ENCODE measurements at places on chromosomes 3 and 15.

DNA sequence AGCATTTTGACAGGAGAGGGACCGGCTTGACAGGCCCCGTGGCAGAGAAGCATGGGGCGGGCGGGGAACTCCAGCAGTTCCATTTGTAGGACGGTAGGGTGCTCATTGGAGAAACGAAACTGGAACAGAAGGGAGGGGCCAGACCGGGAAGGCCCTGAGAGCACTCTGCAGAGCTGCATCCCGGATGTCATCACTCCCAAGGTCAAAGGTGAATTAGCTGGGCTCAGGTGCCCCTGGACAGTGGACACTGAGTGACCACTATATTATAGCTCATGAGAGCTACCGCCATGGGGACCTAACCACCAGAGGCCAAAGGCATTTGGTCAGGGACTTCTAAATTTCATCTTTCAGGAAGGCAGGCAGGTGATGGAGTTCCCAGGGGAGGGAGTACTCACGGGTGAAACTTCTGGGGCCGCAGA is 7.3 kb downstream of the CSRNP1 start:
- no peak for DNase-seq

GRCh38 chr15:75032395-75032794 is 9.0 kb downstream of the PPCDC start:
- no peak for DNase-seq

DNA sequence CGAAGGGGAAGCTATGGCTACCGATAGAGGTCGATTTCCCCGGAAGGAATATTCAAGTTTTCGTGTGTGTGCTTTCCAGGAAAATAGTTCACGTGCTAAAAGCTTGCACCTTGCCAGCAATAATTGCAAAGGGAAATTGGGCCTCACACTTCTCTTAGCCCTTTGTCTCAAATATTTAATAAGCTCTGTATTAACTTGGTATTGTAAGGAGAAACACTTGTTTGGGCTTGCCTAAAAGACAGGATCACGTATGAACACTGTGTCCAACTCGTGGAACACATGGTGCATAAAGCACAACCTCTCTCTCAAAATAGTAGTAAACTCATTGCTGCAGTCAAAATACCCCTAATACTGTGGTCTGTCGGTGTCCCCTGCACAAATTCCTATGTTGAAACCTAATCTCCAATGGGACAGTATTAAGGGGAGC is 352 bp upstream of the TMF1 start:
- no peak for DNase-seq

DNA sequence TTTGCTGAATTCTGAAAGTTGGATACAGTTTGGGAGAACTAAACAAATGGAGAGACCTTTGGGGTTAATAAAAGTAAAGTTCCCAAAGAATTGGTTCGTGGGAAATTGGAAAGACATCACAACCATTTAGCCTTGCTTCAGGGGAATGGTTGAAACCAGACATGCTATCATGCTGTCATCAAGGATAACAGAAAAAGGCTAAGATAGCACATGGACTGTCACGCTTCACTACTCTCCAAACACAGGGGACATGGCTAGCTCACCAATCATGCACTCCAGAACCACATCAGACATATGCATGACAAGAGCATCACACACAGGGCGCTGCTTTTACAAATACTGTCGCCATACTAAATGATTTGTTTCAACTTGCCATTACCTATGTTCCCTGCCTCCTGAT is 671.7 kb upstream of the ROBO1 start:
- DNase-seq, result no peak

GRCh38 chr3:147393261-147393942 is 12.9 kb downstream of the ZIC4 start:
- no peak for DNase-seq

GRCh38 chr3:165642761-165643420 is 194.3 kb downstream of the BCHE start:
- DNase-seq, result no peak

GRCh38 chr3:197466586-197467399 is 89.0 kb downstream of the BDH1 start:
- DNase-seq, result no peak

DNA sequence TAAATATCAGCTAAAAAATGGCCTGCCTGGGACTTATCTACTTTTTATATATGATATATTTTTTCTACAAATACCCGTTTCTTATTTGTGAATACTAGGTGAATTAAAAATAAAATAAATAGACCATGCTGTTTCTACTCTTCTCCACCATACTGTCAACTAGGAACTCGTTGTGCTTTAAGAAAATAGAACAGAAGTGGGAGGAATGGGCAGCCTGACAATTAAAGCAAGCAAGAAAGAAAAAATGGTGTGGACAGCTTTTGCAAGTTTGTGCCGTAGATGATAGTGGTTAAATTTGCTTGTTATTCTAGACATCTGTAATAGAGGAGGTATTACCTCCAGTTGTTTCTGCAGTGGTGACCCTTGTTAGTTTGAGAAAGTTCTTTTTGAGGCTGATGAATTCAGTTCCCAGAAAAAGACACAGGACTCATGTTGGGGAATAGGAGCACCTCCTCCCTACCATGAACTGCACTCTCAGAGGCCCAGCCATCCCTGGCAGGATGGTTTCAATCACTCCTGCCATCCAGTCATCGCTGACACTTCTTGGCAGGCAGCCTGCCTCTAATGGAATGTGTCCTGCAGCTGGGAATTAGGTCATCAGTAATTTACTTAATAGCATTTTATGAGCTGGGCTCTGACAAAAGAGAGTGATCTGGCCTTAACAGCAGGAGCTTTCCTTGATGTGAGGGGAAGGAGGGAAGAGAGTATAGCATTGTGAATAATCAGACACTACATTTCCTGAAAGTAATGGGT is 105.0 kb upstream of the GAP43 start:
- DNase-seq, result no peak

DNA sequence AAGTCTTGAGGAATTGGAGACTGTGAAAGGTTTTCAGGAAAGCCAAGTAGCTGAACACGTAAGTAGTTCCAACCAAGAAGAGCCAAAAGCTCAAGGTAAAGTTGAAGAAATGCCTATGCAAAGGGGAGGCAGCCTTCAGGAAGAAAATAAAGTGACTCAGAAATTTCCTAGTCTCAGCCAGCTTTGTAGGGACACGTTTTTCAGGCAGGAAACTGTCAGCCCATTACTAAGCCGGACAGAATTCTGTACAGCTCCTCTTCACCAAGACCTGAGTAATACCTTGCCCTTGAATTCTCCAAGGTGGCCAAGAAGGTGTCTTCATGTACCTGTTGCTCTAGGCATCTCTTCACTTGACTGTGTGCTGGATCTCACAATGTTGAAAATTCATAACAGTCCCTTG is 48.6 kb downstream of the CDAN1 start:
- DNase-seq, result no peak

GRCh38 chr15:92627014-92627413 is 28.6 kb downstream of the FAM174B start:
- DNase-seq, result no peak

GRCh38 chr3:188284455-188285212 is 130.7 kb downstream of the LPP start:
- DNase-seq, result no peak

- DNase-seq, result no peak
Measured at GRCh38 chr3:119311081-119311925, 17.1 kb downstream of the ARHGAP31 start.

- DNase-seq, result no peak
Measured at GRCh38 chr3:110894574-110894973, 177.0 kb upstream of the NECTIN3 start.

GRCh38 chr15:25931851-25932250 is 68.7 kb upstream of the ATP10A start:
- no peak for DNase-seq

DNA sequence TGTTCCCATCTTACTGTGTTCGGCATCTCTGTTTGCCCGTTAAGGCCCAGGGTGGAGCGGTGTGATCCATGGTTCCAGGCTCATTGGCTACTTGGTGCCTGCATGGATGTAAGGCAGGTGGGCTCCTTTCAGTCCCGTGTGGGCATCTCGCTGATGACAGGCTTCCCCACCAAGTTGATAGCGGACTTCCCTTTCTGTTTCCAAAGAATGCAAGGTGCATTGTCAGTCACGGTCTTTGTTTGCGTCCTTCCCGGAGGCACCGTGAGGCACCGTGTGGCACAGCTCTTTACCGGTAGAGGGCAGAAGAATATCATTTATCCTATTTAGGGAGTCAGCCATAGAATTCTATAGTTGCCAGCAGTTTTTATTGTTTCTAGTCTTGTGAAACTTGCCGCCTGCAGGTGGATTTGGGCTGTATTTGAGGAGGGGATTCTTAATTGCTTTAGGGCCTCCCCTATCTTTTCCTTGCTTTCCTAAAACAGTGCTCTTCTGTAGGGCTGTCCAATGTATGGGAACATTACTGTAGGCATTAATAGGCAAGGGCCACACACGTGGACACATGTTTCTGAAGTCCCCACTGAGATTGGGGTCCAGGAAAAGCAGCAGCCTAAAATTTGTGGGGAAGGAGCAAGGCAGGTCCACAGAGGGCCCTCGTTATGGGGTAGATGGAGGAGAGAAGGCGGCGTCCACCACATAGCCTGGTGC is 244.1 kb downstream of the SLCO3A1 start:
- DNase-seq, result peak; percentile 5

DNA sequence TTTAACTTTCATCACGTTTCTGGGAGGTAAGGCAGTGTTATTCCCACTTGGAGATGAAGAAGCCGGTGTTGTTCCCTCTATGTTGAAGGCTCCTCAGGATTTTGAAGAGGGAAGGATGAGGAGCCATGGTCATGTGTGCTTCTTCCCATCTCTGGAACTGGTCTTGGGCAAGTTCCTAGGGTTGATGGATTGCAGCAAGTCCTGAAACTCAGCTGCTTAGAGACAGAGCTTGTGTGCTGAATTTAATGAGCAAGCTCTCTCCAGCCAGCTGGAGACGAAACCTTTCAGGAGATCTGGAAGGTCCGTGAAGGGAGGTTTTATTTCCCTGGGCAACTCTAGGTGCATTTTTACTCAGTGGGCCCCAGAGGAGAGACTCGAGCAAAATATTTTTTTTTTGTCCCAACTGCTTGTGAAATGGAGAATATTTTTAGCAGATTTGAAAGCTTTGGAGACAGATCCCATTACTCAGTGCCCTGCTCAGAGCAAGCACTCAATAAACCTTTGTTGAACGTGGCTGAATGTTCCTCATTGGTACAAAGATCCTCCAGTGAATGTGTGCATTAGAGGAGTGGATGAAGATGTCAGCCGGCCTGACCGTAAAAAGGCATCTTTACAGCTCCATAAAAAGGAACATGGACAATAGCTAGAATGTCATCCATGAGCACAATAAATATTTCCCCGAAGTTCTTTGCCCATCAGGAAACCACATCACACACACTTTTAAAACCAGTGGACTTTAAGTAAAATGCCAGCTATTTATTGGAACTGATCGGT is 55.6 kb upstream of the RGMA start:
- DNase-seq, result no peak

GRCh38 chr3:154844863-154845262 is 235.3 kb upstream of the MME start:
- DNase-seq, result no peak

- no peak for DNase-seq
Measured at GRCh38 chr3:72266016-72266370, 481.0 kb upstream of the PROK2 start.

- no peak for DNase-seq
Measured at GRCh38 chr3:152269831-152270734, 1.4 kb downstream of the MBNL1 start.

GRCh38 chr3:122784436-122784835 is 9.2 kb downstream of the HSPBAP1 start:
- no peak for DNase-seq

DNA sequence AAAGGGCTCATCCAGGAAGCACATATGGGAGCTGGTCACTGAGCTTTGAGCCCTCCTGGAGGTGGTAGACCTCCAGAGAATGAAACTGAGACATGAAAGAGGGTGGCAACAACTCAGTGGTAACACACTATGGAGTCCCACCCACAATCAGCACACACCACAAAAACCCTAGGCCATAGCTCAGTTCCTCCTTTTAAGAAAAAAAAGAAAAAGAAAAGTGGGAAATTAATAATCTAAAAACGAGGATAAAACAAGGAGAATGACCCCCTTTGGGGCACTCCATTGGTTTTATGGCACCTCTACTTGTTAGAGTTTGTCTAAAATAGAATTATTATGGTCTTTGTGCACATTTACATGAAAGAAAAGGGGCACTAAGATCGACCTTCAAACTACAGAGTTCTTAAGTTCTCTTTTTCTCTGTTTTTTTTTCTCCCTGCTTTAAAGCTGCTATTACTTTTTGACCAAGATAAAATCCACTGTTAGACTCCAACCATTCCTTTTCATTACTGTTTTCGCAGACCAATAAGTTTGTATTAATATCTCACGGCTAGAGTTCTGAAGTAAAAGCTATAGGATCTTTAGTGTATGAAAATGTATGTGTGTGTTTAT is 40.2 kb upstream of the ZBTB20 start:
- DNase-seq, result no peak

DNA sequence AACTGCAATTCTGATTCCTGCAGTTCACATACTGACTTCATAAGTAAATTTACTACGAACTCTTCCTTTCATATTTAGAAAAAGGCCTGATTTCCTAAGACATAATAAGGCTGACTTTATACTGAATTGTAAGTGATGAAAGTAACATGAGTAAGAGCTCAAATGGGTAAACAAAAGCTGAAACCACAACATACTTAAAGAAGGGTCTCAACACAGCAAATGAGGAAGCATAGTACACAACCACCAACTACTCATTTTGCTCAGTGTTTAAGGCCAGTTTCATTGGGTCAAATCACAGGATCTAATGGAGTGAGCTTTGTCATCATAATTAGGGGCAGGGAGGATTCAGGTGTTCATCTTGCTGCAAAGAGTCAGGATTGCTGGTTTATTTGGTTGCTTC is 81.4 kb downstream of the SETD2 start:
- DNase-seq, result no peak

GRCh38 chr3:24006-24405 is 172.6 kb upstream of the CHL1 start:
- no peak for DNase-seq

- no peak for DNase-seq
Measured at GRCh38 chr3:127074900-127075360, 92.0 kb downstream of the PLXNA1 start.

DNA sequence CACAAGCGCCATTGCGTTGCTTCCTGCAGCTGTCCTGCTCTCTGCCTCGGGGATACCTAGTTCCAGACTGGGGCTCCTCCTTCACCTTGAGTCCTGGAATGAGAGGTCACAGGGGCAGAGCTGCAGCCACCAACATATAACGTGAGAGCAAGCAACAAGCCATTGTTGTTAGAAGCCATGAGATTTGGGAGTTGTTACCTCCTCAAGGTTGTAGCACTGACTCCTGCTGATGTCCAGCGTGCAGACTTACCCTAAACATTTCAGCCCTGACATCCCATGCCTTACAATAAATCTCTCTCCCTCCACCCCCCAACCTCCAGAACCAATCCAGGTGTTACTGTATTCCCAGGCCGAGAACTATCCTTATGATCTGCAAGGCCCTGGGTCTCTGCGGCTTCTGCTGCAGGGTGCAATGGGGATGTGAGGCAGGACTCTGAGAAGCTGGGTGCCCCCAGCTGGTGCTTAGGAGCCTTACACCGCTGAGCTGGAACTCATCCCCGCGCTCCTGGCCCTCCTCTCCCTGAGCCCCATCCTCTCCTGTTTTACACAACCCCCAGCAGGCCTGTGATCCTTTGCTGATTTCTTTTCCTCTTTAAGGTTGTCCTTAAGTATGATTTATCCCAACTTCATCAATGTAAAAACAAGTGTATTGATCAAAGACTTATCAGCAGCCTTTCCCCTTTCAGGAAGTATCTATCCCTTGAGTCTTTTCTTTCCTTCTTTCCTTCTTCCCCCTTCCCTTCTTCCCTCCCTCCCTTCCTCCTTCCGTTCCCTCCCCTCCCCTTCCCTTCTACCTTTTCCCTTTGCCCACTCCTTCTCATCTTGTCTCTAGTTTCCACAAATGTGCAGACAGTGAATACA is 84.2 kb upstream of the ABHD2 start:
- DNase-seq, result no peak
